ENCODE measurements at places on chromosomes 13 and 19. TPM values are rescaled to one million over a fixed set of nuclear protein-coding genes. Genes with fewer than 3 reads are reported as not detected.

The FFAR2 gene
- polyA plus RNA-seq = 0.50 TPM

The CNN1 gene
- polyA plus RNA-seq = 3.6 TPM

The ZNF296 gene
- 3.4 TPM for polyA plus RNA-seq

The PRKCSH gene
- 290 TPM for polyA plus RNA-seq

The ZNF701 gene
- polyA plus RNA-seq = 7.8 TPM

All from spinal cord (tissue), 10 donors.